Renal pelvis (tissue), 12 donors: ENCODE measurements at places on chromosomes 7 and 10.

DNA sequence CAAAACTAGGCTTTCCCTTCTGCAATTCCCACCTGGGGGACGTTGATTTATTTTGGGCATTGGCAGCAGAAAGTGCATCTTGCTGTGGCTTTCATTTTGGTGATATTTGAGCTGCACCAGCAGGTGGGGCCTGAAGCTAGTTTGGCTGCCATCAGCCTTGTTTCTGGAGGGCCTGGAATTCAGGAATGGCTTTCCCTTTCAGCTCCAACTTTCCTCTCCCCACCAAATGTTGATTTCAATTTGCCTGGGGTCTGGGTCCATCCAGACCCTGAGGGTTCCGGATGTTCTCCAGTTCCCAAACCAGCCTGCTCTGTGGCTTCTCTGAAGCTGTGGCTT is 640.4 kb downstream of the TYW1 start:
- peak; percentile 14 for DNase-seq

DNA sequence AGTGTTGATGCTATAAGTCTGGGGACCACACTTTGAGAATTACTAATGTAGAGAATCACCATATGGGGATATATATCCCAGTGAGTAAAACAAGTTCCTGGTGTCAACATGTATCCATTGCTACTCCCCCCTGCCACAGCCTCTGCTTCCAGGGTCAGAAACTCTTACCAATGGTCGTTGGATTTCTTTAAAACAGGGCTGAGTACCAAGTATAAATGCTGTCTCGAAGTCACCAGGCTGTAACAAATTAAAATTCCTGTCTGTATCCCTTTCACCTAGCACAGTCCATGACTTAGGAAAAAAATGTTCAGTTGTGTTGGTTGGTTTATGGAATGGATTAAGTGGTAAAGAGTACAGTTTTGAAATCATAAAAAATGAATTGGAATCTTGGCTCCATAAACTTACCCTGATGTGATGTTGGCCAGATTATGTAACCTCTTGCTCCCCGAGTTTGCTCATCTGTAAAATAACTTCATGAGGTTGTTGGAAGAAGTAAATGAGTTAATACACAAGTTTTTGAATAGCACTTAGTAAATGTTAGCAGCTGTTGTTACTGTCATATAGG is 364.0 kb upstream of the LRGUK start:
- peak; percentile 11 for DNase-seq

- DNase-seq = no peak
Measured at GRCh38 chr7:123666492-123666891, 10.8 kb downstream of the LMOD2 start.

DNA sequence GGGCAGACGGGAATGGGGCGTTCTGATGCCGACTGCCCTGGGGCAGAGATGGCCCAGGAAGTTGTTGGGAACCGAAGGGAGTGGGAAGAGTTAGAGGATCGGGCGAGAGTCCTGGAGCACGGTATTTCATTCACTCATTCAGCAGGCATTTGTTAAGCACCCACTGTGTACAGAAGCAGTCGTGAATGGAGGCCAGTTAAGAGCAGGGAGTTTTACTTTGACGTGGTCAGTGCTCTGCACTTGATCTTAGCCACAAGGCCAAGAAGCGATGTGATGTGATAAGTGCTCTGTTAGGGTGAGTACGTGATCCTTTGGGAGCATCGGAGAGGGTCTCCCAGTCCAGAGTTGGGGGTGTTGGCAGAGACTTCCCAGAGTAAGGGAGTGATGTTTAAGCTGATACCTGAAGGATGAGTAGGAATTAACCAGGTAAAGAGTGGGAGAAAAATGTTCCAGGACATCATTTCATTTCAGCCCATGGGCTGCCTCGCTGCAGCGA is 890 bp downstream of the ZFYVE27 start:
- DNase-seq = no peak

GRCh38 chr7:44990109-44991023 is 9.6 kb upstream of the CCM2 start:
- no peak for DNase-seq

GRCh38 chr7:47866120-47866519 is 82.1 kb downstream of the PKD1L1 start:
- DNase-seq = no peak

GRCh38 chr7:45211066-45211465 is 53.5 kb downstream of the RAMP3 start:
- no peak for DNase-seq

- no peak for DNase-seq
Measured at GRCh38 chr10:11528286-11528685, 83.2 kb downstream of the USP6NL start.

DNA sequence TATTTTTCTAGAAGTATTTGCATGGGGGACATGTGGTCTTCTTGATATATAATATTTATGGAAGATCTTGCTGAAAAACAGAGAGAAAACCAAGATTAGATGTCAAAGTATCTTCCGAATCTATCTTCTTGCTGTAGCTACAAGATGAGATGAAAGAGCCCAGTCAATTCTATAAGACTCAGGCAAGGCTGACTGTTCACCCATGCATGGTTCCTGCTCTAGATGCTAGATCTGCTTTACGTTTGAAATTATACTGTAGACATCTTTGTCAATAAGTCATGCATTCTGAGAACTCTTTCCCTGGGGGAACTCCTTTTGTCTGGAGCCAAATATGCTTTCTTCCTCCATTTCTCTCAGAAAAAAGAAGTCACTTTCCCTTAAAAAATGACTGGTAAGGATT is 1292.0 kb downstream of the XPNPEP1 start:
- no peak for DNase-seq

- DNase-seq = no peak
Measured at GRCh38 chr10:112896273-112896672, 53.8 kb upstream of the TCF7L2 start.

GRCh38 chr10:129467359-129468064 is 471 bp downstream of the MGMT start:
- peak; percentile 20 for DNase-seq

- no peak for DNase-seq
Measured at GRCh38 chr10:5952731-5953385, 24.5 kb downstream of the IL15RA start.

DNA sequence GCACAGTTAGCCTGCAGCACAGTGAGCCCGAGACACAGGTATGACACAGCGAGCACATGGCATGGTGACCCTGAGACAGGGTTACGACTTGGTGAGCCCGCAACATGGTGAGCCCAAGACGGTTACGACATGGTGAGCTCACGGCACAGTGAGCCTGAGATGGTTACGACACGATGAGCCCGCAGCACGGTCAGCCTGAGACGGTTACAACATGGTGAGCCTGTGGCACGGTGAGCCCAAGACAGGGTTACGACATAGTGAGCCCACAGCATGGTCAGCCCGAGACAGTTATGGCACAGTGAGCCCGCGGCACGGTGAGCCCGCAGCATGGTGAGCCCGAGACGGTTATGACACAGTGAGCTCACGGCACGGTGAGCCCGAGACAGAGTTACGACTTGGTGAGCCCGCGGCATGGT is 156.1 kb downstream of the MAD1L1 start:
- no peak for DNase-seq

GRCh38 chr10:103767756-103768155 is 87.6 kb downstream of the SH3PXD2A start:
- no peak for DNase-seq

- no peak for DNase-seq
Measured at GRCh38 chr10:118392761-118393160, 50.6 kb upstream of the FAM204A start.

DNA sequence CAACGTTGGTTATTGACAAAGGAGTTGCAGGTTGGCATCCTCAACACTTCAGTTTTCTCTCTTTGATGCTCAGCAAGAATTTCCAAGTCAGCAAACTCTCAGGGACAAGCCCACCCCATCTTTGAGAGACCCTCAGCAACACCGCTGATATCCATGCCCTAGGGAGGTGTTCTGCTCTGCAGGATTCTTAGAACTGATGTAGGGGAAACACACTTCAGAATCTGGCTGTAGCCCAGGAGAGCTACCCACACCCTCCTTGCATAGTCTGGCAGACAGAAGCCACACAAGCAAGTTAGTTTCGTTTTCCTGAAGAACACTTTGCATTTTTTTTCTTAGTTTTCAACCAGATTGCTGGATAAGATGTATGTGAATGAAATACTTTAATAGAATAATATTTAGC is 822 bp downstream of the SAMD9L start:
- no peak for DNase-seq

DNA sequence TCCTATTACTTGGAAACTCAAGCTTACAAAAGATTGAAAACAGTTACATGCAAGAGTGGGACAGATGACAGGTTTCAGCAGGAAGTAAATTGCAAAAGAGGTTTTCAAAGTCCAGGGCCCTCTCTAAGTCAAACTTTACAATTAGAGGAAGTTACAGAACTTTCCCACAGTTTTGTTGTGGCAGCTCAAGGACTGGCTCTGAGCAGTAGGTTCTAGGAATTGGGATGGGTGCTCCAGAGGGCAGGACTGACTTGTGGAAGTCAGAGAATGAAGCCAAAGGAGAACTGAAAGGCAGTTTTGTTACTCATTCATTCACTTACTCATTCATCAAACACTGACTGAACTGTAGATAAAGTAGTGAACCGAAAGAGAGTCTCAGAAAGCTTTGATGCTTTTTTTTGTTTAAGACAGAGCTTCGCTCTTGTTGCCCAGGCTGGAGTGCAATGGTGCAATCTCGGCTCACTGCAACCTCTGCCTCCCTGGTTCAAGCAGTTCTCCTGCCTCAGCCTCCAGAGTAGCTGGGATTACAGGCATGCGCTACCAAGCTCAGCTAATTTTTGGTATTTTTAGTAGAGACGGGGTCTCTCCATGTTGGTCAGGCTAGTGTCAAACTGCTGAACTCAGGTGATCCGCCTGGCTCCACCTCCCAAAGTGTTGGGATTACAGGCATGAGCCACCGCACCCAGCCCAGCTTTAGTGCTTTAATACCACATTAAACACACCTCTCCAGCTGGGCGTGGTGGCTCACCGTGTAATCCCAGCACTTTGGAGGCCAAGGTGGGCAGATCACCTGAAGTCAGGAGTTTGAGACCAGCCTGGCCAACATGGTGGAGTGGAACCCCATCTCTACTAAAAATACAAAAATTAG is 66.8 kb upstream of the CCNJ start:
- no peak for DNase-seq

- DNase-seq = no peak
Measured at GRCh38 chr10:126701526-126701925, 31.0 kb upstream of the C10orf90 start.

DNA sequence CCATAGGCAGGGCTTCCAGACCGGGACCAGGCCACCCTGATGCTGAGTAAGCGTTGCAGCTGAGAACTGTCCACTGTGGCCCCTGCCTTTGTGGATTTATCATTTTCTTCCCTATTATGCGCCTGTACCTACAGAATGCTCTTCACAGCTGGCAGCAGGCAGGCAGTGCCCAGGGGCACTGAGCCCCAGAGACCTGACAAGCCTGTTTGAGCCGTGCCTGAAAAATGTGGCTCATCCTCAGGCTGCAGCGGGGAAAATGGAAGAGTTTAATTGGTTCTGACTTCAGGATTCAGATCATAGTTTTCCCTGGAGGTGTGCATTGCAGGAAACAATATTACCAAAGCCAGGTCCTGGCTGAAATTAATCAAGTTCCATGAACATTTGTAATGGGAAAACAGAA is 200.2 kb downstream of the ZNF438 start:
- no peak for DNase-seq

DNA sequence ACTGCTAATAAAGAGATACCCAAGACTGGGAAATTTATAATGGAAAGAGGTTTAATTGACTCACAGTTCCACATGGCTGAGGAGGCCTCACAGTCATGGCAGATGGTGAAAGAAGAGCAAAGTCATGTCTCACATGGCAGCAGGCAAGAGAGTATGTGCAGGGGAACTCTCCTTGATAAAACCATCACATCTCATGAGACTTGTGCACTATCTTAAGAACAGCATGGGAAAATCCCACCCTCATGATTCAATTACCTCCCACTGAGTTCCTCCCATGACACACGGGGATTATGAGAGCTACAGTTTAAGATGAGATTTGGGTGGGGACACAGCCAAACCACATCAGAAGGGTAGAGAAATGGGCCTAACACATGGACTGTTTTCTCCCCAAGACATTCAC is 156.3 kb downstream of the CCDC71L start:
- no peak for DNase-seq

DNA sequence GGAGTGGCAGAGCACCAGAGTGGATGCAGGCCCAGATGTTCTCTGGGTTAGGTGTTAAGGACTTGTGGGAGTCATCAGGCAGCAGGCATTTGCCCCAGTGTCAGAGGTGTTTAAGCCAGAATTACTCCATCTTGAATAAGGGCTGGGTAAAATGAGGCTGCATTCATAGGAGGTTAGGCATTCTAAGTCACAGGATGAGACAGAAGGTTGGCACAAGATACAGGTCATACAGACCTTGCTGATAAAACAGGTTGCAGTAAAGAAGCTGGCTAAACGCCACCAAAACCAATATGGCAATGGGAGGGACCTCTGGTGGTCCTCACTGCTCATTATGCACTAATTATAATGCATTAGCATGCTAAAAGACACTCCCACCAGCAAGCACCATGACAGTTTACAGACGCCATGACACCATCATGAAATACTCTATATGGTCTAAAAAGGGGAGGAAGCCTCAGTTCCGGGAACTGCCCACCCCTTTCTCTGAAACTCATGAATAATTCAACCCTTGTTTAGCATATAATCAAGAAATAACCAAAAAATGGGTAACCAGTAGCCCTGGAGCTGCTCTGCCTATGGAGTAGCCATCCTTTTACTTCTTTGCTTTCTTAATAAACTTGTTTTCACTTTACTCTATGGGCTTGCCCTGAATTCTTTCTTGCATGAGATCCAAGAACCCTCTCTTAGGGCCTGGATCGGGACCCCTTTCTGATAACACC is 882 bp upstream of the LRRC61 start:
- DNase-seq = no peak

DNA sequence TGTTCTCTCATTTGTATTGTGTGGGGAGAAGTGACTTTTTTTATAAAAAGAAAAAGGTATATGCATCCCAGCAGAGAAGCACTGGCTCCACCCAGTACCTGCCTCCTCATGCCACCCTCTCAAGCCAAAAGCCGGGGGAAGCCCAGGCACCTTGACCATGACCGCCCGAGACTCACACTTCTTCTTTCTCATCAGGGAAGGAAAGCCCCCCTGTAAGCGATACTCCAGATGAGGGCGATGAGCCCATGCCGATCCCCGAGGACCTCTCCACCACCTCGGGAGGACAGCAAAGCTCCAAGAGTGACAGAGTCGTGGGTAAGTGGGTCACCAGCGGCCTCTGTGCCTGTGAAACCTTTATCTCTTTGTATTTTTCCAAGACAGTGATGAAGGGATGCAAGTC is 22.9 kb downstream of the IKZF1 start:
- no peak for DNase-seq

DNA sequence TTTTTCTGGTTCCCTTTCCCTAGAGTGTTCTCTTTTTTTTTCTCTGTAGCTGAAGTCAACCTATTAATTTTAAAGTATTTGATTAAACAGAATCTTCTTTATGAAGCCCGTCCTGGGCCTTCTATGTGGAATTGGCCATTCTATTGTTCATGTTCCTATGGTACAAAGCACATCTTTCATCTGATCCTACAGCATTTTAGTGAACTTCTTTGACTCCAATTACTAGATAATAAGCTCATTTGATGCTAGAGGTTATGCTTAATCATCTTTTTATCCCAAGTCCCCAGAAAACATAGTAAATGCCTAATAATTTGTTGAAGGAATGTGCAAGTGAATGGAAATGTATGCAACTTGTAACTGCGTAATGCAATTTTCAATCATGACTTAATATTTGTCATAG is 472.0 kb upstream of the KLF6 start:
- no peak for DNase-seq
